Activated T-cell treated with anti-CD3 and anti-CD28 coated beads for 1 hour (primary cell): ENCODE measurements at places on chromosomes 12 and 14.

DNA sequence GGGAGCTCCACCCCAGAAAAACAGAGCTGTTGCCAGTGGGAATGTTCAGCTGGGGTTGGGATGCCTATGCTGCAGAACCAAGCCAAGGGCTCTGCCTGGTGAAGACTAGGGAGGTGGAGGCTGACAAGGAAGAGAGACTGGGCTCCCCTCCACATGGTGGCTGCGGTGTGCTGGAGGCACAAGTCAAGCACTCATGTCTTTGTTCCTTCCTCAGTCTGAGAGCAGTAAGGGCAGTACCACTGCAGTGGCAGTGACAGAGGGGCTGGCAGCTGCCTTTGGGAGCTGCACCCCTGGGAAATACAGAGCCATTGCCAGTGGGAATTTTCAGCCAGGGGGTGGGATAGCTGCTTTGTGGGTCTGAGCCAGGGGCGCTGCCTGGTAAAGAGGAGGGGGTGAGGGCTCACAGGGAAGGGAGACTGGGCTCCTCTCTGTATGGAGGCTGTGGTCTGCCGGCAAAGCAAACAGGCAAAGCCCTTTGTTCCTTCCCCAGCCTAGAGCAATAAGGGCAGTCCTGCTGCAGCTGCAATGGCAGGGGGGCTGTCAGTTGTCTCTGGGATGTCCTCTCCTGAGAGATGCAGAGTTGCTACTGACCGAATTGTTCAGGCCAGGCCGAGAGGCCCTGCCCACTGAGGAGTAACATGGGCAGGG, 255.9 kb downstream of the RAD51B start:
- no peak for DNase-seq

- DNase-seq: no peak
Measured at GRCh38 chr14:83777516-83777915, 1752.4 kb upstream of the FLRT2 start.

- no peak for DNase-seq
Measured at GRCh38 chr14:29355846-29356245, 571.8 kb downstream of the PRKD1 start.

- DNase-seq: no peak
Measured at GRCh38 chr12:89971880-89972279, 263.2 kb upstream of the ATP2B1 start.

DNA sequence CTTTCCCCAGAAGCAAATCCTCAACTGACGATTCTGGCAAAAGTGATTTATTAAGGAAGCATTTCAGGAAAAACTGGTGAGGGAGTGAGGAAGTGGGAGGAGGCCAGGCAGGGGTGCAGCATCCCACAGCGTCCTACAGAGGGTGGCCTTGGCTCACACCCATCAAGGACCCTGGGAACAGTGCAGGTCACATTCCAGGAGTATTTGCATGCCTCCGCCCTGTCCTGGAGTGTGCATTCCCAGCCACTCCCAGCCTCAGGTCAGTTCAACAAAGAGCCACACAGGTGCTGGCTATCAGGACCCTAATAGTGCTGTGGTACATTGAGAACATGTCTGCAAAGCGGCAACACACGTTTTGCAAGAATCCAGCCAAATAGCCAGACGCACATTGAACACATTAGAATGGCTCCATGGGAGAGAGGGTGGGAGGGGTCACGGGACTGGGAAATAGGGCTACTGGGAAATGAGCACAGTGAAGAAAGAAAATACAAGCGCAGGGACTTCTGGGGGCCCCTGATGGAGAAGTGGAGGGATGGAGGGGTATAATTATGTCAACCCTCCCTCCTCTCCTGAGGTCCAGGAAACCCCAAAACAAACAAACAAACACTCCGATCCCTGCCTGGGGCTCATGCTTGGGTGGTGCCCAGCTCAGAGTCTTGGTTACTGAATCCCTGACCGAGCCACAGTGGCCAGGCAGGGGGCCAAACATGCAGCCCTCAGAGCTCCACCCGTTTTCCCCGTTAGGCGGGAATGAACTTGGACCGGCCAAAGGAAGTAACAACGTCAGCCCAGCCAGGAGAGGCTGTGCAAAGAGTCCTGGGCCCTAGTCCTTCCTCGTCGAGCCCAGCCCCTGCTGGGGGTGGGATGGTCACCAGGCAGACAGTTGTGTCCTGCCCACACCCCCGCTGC, 36.5 kb downstream of the CMKLR1 start:
- no peak for DNase-seq

- peak; percentile 72 for DNase-seq
Measured at GRCh38 chr14:99605299-99605961, 1.4 kb upstream of the CCDC85C start.

- DNase-seq: no peak
Measured at GRCh38 chr12:32881702-32882101, 14.9 kb downstream of the PKP2 start.

DNA sequence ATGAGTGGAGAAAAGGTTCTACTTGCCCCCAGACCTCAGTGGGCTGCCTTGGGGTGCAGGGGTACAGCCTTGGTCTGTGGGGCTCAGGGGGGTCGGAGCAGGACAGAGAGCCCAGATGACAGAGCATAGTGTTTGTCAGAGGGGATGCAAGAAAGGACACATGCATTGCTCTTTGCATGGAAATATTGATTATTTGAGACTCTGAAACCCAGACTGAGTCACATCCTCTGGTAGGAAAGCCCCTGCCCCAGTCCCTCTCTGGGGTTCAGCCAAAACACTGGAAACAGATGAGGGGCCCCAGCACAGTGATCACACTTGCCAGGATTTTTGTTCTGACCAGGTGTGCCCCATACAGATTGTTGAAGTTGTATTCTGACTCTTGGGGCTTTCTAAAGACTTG, 1094.4 kb downstream of the BCL11B start:
- no peak for DNase-seq

- no peak for DNase-seq
Measured at GRCh38 chr12:106327309-106327869, 24.9 kb downstream of the TCP11L2 start.

DNA sequence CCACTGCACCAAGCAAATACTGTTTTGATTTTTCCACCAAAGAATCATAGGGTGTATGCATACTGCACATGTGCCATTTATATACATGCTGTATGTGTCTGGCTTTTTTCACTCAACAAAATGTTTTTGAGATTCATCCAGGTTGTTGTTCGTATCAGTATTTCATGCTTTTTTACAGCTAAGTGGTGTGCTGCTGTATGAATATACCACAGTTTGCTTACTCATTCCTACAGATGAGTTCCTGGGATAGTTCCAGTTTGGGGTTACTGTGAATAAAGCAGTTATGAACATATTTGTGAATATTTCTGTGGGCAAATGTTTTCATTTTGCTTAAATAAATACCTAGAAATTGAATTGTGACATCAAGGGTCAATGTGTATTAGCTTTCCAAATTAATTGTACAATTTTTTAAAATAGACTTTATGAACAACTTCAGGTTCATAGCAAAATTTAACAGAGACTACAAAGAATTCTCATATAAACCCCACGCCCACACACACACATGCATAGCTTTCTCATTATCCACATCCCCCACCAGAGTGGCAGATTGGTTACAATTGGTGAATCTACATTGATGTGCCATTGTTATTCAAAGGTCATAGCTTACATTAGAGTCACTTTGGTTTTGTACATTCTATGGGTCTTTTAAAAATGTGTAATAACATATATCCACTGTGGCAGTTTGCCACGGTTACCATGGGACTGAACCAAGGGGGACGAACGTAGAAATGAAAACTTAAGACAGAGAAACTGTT, 6.9 kb upstream of the KRT6A start:
- no peak for DNase-seq

DNA sequence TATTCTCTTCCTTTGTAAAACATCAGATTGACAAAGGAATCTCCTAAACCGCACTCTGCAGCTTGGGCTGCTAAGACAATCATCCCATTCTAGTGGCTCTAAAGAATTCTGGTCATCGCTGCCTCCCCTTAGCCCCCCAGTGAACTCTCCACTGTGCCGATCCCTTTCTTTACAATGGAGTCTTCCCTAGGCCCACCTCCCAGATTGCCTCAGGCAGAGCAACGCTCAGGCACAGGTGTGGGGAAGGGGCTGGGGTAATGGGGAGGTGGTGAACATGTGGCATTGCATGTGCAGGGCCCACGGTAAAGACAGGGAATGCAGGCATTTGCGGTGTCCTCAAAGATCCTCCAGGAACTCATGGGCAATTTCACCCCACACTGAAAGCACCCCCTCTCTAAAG, 86.3 kb downstream of the PLEKHG3 start:
- no peak for DNase-seq

GRCh38 chr14:101840649-101841369, 79.3 kb downstream of the PPP2R5C start:
- no peak for DNase-seq

- no peak for DNase-seq
Measured at GRCh38 chr14:72906316-72906715, 12.4 kb upstream of the DPF3 start.

DNA sequence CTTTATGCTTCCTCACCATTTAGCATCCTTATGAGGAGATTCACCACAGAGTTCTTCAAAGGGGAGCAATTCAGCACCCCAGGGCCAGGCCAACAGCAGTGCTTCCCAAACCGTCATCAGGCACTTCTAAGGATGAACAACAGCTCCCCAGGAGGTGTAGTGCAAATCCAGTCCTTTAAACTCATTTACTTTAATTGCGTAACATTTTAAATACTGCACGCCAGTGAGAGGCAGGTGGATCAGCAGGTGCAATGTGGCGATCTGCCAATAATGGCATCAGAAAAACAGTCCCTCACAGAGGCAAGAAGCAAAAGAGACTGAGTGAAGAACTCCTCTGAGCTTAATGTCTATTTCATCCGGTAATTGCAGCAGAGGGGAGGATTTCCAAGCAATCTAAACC, 770.9 kb upstream of the FOXG1 start:
- DNase-seq: no peak

DNA sequence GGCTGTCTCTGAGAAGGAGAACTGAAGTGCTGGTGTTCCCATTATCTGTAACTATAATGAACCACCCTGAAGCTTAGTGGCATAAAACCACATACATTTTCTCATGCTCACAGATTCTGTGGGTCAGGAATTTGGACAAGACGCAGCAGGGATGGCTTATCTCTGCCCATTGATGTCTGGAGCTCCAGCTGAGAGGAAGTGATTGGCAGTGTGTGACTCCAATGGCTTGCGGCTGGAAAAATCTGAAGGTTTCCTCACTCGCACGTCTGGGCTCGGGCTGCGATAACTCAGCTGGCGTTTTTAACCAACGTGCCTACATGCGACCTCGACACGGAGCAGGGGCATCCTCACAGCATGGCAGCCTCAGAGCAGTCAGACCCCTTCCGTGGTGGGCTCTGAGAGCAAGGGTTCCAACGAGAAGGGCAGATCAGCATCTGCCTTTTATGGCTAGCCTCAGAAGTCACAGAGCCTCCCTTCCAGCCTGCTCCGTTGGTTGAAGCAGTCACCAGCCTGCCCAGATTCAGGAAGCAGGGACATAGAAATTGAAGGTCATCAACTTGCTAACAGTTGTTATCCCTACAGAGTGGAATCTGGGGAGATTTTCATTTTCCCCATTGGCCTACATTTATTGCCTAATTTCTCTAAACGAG, 143.3 kb upstream of the BCL2L14 start:
- DNase-seq: no peak

DNA sequence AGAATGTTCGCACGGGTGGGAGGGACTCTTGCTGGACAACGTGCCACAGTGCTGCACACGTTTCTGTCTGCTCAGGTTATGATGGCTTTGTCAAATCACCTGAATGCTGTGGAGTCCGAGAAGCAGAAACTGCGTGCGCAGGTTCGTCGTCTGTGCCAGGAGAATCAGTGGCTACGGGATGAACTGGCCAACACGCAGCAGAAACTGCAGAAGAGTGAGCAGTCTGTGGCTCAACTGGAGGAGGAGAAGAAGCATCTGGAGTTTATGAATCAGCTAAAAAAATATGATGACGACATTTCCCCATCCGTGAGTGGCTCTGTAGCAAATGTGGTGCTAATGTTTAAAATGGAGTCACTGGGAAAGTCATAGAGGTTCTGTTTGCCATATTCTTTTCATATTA, 28.5 kb downstream of the KLC1 start:
- DNase-seq: no peak

DNA sequence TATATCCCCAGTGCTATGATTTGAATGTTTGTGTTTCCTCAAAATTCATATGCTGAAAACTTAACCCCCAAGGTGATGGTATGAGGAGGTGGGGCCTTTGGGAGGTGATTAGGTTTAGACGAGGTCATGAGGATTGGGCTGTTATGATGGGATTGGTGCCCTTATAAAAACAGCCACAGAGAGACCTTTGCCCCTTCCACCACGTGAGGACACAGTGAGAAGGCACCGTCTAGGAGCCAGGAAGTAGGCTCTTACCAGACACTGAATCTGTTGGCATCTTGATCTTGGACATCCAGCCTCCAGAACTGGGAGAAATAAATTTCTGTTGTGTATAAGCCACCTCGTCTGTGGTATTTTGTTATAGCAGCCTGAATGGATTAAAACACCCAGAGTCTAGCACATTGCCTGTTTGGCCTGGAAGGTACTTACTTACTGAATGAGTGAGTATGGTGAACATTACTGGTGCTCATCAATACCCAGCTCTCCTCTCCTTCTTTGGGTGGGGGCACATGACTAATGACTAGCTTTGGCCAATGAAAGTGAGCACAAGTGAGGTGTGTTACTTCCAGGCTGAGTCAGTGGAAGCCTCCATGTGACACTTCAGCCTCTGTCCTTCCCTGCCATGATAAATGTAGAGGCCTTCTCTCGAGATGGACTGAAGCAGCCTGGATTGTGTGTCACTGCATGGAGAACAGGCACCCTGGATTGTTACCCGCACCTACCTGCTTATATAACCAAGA, 72.4 kb upstream of the CHST11 start:
- no peak for DNase-seq

GRCh38 chr14:72644038-72644437, 249.9 kb downstream of the DPF3 start:
- DNase-seq: no peak

DNA sequence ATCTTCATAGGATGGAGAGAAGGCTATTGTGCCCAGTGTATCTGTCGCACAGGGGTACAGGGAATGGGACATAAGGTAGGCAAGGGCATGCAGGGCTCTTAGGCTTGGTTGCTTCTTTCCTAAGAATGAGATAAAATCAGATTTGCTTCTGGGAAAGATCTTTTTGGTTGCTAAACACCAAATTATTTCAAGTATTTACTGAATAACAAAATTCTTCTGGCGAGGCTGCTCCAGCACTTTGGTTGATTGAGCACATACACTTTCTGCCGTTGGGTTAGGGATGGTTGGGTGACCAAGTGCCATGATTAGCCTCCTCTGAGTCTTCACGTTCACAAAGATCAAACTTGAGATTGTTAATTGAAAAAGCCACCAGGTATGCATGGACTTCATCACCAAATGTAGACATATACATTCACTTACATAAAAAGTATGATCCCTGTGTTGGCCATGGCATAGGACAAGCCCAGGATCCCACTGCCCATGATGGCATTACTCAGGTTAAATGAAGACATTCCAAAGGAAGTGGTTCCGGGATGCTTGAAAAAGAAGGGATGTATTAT, 38.2 kb downstream of the SLC38A4 start:
- DNase-seq: no peak

- no peak for DNase-seq
Measured at GRCh38 chr14:103702497-103703432, 12.5 kb downstream of the XRCC3 start.

GRCh38 chr12:117486840-117487659, 125.6 kb upstream of the NOS1 start:
- no peak for DNase-seq
